ENCODE measurements at places on chromosomes 11 and 22.

DNA sequence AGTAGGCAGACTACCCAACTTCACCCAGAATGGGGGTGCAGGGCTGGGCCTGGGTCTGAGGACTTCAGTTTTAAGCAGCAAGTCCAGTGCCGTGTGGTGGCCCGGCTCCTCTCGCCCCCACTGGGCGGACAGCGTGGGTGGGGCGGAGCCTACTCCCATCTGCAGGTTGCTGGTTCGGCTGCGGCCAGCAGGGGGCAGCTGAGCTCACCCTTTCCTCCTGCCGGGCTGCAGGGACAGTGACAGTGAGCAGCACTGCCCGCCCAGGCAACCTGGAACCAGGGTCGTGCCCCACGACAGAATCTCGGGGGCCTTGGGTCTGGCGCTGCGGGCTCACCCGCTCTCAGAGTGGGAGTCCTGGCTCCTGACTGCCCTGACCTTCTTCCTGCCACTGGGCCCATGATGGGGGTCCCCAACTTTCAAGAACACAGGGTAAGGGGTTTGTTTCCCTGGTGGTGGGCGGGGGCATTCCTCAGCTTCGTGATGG is 6.2 kb upstream of the NEAT1 start:
- peak; percentile 94 for DNase-seq

DNA sequence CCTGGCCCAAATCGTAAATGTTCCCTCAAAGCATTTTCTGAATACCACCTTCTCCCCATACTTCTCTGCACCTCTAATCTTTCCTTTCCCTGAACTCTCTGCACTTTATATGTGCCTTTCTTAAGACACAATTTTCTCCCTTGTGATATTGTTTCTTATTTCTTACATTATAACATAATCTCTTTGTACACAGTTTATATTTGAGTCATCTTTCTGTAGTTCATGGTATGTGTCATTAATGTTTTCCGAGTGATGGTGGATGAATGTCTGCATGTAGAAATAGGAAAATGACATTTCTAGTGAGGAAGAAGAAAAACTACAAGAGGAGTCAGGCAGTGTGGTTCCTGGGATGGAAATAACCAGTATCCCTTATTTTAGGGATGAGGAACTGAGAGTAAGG is 5.5 kb downstream of the ACRV1 start:
- DNase-seq, result no peak

- DNase-seq, result peak; percentile 77
Observed at GRCh38 chr22:21714059-21714770, 21.4 kb downstream of the YPEL1 start.

GRCh38 chr11:11442791-11443190 is 89.7 kb upstream of the CSNK2A3 start:
- no peak for DNase-seq

GRCh38 chr11:15268598-15268997 is 153.9 kb downstream of the INSC start:
- DNase-seq, result no peak

DNA sequence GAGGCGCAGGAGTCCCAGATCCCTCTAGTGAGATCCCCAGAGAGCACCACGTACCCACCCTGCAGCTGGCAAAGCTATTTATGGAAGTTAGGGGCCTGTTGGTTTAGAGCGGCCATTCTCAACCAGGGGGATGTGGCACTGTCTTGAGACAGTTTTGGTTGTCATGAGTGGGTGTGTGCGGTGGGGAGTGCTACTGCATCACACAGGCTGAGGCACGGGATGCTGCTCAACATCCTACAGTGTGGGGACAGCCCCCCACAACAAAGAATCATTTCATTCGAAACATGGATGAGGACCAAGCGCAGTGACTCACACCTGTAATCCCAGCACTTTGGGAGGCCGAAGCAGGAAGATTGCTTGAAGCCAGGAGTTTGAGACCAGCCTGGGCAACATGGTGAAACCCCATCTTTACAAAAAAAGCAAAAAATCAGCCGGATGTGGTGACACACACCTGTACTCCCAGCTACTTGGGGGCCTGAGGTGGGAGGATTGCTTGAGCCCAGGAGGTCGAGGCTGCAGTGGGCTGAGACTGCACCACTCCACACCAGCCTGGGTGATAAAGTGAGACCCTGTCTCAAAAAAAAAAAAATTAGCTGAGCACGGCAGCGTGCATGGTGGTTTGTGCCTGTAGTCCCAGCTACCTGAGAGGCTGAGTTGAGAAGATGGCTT is 28.2 kb downstream of the GGT5 start:
- DNase-seq, result no peak

DNA sequence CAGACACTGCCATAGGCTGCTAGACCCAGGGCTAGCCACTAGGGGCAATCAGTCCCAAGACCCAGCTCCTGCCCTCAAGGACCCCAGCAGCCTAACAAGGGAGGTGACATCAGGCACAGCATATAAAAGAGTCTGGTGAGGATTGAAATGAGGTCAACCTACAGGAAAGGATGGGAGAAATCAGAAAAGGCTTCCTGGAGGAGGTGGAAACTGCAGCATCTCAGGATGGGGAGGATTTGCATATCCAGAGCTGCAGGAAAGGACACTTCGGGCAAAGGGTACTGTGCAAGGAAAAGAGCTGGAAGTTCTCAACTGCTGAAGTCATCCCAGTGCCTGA is 2.9 kb upstream of the ARFGAP2 start:
- DNase-seq, result peak; percentile 46

DNA sequence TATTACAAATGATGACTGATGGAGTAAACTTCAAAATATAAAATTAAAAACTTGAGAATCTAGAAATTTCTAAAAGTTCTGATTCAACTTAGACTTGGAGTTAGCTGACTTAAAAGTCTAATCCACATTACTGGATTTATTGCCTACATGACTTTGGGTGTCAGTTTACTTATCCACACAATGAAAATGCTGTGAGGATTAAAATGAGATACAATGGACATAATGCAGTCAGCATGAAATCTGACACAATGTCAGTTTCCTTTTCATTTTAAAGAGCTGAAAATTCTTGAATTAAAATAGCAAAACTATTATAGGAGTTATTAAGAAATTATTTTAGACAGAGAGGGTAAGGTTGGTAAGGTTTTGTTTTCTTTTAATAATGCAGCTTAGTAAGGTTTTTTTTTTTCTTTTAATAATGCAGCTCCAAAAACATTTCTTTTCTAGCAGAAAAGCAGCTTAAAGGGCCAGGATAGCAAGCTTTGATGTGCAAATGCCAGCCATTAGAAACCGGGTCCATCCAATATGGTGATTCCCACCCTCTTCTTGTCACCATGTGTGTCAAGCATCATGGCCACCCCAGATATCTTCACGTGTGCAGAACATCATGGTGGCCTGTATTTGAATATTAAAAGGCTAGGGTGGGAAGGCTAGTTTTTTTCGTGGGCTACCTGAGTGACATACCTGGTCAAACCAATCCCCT is 18.9 kb downstream of the APIP start:
- DNase-seq, result no peak

DNA sequence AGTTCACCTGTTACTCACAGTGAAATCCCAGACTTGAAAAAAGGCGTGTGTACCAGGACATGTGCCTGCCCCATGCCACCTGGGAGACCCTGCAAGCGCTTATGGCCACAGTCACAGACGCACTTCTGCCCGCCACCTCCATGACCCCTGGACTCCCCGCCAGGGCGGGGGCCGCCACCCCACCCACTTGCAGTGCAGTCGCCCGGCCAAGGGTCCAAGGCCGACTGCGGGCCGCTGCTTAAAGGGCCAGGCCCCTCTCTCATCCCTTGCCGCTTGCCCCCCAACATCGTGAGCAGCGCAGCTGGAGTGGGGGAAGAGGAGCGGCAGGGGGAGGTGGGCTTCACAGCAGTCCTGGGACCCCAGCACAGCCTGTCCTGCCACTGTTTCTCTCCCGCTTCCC is 10.8 kb downstream of the DUSP8 start:
- DNase-seq, result no peak

DNA sequence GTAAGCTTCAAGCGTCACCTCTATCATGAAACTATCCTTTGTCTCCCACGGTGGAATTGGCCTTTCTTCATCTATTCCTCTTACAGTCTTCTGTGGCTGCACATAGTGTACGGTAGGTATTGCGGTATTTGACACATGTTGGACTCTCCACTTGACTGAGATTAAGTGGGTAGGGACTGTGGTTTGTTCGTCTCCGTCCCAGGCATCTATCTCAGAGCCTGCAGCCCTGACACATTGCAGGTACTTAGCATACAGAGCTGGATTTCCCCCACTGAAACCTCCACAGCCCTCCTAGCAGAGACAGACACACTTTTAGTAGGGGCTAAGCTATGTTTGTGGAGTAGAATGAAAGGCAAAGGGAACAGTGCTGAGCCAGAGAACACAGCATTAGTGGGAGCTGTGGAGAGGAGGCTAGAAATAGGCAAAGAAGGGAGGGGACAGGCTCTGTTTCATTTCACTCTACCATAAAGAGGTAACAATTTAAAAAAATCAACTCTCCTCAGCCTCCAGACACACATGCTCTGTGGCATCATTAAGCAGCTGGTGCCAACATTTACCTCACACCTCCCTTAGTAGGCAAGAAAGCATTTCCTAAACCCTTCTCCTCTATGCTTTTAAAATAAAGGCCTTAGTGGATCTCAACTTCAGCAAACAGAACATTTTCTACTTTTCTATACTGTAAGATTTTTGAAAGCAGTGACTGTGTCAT is 277.5 kb downstream of the KIRREL3 start:
- DNase-seq, result no peak

GRCh38 chr22:38866024-38866398 is 6.0 kb downstream of the CBX6 start:
- DNase-seq, result no peak

DNA sequence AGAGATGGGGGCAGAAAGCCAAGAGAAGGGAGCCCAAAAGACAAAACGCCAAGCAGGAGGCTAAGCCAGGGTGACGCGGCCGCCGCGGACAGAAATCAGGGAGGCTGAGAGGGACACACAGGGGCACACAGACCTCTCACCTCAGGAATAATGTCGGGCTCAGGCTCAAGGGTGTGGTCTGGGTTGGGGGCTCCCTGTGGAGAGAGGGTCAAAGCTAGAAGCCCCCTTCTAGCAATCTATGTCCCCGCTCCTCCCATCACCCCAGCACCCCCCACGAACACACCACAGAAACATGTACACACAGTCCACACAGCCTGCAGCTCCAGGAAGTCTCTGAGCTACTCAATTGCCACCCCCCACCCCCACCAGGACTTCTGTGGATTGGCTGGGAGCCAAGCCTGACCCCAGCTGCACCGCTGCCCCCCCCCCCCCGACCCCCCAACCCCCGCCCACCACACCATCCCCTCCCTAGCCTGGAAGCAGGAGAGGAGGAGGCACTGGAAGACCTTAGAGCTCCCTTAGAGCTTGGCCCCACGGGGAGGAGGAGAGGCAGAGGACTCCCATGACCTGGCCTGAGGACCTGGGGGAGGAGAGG is 6.9 kb downstream of the BCL9L start:
- DNase-seq, result peak; percentile 38

DNA sequence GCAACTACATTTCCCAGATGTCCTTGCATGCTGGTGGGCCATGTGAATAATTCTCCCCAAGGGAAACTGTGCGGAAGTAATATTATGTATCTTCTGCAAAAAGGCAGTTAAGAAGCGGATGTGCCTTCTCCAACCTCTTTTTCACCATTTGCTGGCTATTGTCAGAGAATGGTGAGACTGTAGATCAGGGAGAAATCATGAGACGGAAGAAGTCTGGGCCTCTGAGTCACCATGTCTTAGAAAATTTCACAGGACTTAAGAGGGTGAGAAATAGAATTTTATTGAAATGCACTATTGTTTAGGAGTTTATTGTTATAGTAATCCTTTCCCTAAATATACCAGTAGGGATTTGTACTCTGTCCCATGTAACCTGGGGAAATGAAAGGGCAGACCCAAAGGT is 298.7 kb upstream of the ZC3H12C start:
- no peak for DNase-seq

- DNase-seq, result no peak
Observed at GRCh38 chr11:32987851-32988250, 27.8 kb upstream of the DEPDC7 start.

DNA sequence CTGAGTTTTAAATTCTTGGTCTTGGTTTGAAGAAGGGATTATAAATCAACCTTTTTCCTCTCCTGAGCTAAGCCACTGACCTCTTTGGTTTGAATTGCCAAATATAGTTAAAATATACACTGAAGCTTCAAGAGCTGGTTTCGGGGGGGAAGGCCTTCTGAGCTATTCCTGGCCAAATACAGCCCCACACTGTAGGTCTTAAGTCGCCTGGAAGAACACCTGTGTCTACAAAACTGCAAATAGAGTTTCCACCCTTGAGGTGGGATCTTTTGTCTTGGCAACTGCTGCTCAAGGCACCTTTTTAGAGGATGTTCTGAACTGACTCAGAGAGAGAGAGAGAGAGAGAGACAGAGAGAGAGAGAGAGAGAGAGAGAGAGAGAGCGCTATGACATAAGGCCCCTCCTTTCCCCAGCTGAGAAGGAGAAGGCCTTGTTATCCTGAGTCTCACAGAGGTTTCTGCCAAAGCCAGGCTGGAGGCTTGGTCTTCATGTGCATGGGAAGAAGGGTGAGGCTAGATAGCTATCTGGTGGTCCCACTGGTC is 5.5 kb downstream of the ADM start:
- no peak for DNase-seq

- DNase-seq, result no peak
Observed at GRCh38 chr11:75565916-75566762, 4.1 kb downstream of the SERPINH1 start.

GRCh38 chr11:57421066-57421465 is 5.9 kb downstream of the SLC43A3 start:
- no peak for DNase-seq

- DNase-seq, result no peak
Observed at GRCh38 chr11:73277467-73277866, 5.3 kb downstream of the P2RY6 start.

- no peak for DNase-seq
Observed at GRCh38 chr22:46185283-46185682, 35.0 kb downstream of the PPARA start.

GRCh38 chr11:11135820-11136476 is 217.1 kb downstream of the CSNK2A3 start:
- DNase-seq, result peak; percentile 19

GRCh38 chr11:93166194-93166593 is 31.6 kb downstream of the SLC36A4 start:
- DNase-seq, result no peak

DNA sequence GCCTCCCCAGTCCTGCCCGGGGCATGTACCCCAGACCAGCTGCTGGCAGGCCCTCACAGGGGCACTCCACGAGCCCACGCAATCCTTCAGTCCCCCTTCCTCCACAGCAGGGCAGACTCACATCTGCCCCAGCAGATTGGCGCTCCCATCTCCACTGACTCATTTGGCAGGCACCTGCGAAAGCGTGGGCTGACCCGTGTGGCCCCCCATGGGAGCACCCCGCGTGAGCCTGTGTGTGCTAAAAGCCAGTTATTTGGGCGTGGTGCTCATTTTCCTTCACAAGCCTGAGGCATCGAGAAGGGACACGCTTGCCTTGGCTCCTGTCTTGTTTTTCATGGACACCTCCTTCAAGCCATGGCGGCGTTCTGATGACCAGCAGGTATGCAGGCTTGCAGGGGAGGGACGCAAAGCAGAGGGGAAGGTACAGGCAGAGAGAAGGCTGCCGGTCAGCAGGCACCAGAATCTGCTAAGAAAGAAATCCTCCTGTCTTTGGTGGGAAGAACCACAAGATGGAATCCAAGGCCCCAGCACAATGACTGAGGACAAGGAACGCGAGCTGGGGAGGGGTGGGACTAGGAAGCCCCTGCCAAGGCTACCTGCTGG is 8.6 kb downstream of the NECTIN1 start:
- DNase-seq, result no peak

Measured in tongue (tissue), 3 donors.